A673 (cell line): ENCODE measurements at places on chromosomes 12 and 14.

DNA sequence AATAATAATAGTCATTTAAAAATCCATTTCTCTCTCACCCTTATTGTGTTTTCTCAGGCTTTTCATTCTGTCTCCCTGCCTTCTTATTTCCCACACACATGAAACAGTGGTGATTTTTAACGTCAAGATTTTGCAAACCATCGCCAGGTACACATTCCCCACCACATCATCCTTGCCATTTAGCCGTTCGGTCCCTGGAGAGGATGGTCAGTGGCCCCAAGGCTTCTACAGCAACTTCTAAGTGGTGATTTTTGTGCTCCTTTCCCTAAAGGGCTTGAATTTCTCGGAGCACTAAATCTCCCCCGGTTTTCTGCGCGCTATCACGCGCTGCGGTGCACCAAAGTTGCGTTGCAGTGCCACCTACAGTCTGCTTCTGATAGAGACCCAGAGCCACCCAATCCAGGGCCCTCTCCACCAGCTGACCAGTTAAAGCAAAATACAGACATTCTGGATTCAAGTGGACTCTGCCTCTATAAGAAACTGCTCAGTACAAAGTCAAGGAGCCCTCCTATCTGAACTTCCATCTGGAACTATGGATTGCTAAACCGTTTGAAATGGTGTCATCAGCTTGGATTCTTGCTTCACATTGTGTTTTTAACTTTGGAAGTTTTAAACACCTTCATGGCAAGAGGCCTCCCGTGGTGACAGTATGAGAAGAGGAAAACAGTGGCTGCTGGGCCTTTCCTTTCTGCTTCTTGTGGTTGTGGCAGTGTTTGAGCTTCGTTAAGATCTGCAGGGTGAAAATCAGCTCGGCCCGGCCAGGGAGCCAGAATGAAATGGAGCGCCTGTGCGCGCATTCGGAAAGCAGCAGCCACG lies 234.0 kb downstream of the SPTSSA start:
- no peak overlapping the region for H3K27ac ChIP-seq
- no peak overlapping the region for H3K4me3 ChIP-seq
- no peaks in the 10 kb centered on the region for H3K36me3 ChIP-seq
- peaks cover 6% of the 10 kb centered on the region for H3K27me3 ChIP-seq

GRCh38 chr12:44031472-44032185 lies 195.7 kb downstream of the TMEM117 start:
- H3K36me3 ChIP-seq, result no peaks in the 10 kb centered on the region
- H3K27me3 ChIP-seq, result no peaks in the 10 kb centered on the region
- H3K4me3 ChIP-seq, result no peak overlapping the region
- DNase-seq, result no peak
- no peak overlapping the region for H3K27ac ChIP-seq
- no peaks in the 10 kb centered on the region for H3K4me1 ChIP-seq

DNA sequence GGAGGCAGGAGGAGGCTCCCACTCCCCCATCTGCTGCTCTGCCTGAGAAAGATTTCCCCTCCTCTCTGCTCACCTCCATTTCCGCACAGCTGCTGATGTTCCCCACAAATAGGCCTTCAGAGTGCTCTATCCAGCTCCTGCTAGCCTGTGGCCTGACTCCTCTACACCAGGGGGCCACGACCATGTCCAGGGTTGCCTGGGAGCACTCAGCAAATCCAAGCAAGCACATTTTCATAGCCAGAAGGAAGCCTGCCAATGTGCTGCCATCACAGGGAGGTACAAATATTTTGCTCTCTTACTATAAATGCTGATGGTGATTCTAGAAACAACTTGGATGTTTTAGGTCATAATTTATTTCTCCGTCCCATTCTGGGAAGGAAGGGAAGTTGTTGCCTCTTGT lies 17.3 kb downstream of the KCNA5 start:
- H3K27me3 ChIP-seq, result peaks cover 42% of the 10 kb centered on the region
- H3K36me3 ChIP-seq, result no peaks in the 10 kb centered on the region
- DNase-seq, result no peak
- H3K4me1 ChIP-seq, result no peaks in the 10 kb centered on the region
- H3K4me3 ChIP-seq, result no peak overlapping the region
- no peak overlapping the region for H3K27ac ChIP-seq

DNA sequence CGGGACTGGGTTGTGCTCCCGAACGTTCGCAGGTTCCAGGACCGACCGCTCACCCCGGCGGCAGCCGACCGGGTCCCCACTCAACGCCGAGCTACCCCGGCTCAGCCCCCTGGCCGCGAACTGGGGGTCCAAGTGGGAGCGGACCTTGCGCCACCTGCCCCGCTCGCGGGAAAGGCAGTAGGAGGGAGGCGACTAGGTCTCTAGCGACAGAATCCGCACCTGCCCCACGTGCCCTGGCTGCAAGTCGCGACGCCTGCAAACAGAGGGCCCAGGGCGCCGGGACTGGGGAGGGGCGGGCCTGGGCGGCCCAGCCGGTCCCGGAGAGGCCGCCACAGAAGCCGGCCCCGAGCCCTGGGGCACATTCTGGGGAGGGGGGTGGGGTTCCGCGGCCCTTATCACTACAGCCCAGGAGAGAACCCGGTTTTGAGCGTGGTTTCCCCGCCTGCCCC lies 239.2 kb upstream of the CPNE8 start:
- no peak overlapping the region for H3K27ac ChIP-seq
- DNase-seq, result no peak
- peak overlapping the region; percentile 57 for H3K4me3 ChIP-seq

- H3K36me3 ChIP-seq, result no peaks in the 10 kb centered on the region
- peaks cover 6% of the 10 kb centered on the region for H3K4me1 ChIP-seq
- H3K27me3 ChIP-seq, result no peaks in the 10 kb centered on the region
- peak; percentile 66 for DNase-seq
Measured at GRCh38 chr12:98752726-98753125, 107.6 kb downstream of the APAF1 start.

DNA sequence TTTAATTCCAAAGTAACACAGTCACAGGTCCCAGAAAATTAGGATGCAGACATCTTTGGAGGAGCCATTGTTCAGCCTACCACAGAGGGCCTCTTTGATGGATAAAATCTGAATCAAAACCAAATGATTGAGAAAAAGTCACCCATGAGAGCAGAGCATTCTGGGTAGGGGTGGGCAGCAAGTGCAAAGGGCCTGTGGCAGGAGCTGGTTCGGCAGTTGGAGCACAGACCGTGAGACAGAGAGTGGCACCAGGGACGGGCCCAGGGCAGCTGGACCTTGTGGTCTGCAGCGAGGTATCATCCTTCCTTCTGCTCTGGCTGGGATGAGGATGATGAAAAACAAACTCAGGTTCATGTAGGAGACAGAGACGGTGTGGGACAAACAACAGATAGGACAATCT lies 18.0 kb downstream of the UBC start:
- peaks cover 9% of the 10 kb centered on the region for H3K4me1 ChIP-seq
- no peak for DNase-seq
- H3K4me3 ChIP-seq, result no peak overlapping the region

DNA sequence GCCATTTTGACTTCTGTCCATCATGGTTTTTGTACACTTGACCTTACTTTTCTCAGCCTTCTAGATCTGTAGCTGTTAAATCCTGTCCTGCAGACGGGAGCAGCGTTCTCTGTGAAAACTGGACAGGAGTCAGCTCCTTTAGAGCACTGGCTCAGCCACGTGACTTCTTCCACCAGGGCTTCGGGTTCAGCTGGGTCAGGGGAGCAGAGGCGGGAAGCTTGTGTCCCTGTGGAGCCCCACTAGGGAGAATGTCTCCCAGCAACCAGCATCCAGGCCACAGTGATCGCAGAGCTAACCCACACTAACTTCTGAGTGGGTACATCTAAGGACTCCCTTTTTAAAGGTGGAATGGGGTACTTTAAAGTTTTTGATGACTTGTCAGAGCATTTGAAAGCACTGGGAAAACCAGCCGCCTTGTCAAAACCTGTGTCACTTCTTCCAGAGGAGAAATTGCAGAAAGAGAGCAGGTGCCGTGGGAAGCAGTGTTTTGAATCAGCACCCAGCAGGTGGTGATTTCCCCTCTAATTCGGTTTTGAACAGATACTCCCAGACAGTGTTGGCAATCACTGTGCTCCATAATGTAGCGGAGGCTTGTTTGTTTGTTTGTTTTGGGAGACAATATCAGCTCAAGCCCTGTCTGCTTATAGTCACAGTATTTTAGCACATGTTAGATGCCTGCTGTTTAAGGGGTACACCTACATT lies 17.9 kb downstream of the DERA start:
- peaks cover 41% of the 10 kb centered on the region for H3K4me1 ChIP-seq
- no peaks in the 10 kb centered on the region for H3K27me3 ChIP-seq
- no peak overlapping the region for H3K4me3 ChIP-seq
- H3K27ac ChIP-seq, result no peak overlapping the region
- DNase-seq, result peak; percentile 62
- H3K36me3 ChIP-seq, result no peaks in the 10 kb centered on the region

GRCh38 chr12:6872073-6873048 lies 742 bp downstream of the SPSB2 start:
- no peaks in the 10 kb centered on the region for H3K27me3 ChIP-seq
- peak; percentile 90 for DNase-seq
- peaks cover 34% of the 10 kb centered on the region for H3K36me3 ChIP-seq
- peak overlapping the region; percentile 74 for H3K27ac ChIP-seq

GRCh38 chr12:98733667-98734350 lies 88.7 kb downstream of the APAF1 start:
- no peaks in the 10 kb centered on the region for H3K27me3 ChIP-seq
- no peaks in the 10 kb centered on the region for H3K36me3 ChIP-seq
- no peaks in the 10 kb centered on the region for H3K4me1 ChIP-seq
- no peak overlapping the region for H3K4me3 ChIP-seq

- H3K4me1 ChIP-seq, result no peaks in the 10 kb centered on the region
- no peak for DNase-seq
- no peaks in the 10 kb centered on the region for H3K36me3 ChIP-seq
- H3K27me3 ChIP-seq, result no peaks in the 10 kb centered on the region
Measured at GRCh38 chr12:32493282-32493681, 93.9 kb downstream of the FGD4 start.

DNA sequence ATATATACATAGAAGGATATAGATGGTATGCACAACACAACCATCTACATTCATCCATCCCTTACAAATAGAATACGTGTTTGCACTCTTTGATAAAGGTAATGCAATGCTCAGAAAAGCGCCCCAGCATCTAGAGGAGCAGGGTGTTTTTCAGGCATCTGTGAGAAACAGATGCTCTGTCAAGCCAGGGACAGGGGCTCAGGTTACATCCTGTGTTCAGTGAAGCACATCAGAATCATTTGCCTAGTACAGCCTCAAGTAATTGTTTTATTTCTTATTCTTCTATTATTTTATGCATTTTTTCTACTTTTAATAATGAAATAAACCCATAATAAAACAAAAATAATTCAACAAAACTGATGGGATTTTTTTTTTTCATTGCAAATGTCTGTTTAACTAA lies 50.5 kb upstream of the HIF1A start:
- H3K27me3 ChIP-seq, result no peaks in the 10 kb centered on the region
- no peak overlapping the region for H3K4me3 ChIP-seq
- no peak overlapping the region for H3K27ac ChIP-seq
- no peak for DNase-seq
- no peaks in the 10 kb centered on the region for H3K36me3 ChIP-seq

DNA sequence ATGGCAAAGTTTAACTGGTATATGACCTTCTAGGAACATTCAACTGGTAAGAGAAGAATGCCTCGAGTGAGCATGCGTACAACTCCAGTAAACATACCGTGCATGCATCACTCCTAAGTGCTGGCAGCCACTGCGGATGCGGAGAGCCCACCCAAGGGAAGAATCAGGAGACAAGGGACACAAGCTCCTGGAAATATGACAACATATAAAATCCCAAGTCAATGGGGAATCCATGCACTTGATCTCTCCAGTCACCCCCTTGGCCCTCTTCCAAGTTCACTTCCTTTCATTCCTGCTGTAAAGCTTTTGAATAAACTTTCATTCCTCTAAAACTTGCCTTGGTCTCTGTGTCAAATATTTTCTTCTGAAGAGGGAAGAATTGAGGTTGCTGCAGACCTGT lies 168.7 kb upstream of the TMCC3 start:
- no peaks in the 10 kb centered on the region for H3K27me3 ChIP-seq
- no peaks in the 10 kb centered on the region for H3K36me3 ChIP-seq
- H3K4me3 ChIP-seq, result no peak overlapping the region
- H3K4me1 ChIP-seq, result no peaks in the 10 kb centered on the region
- H3K27ac ChIP-seq, result no peak overlapping the region
- DNase-seq, result peak; percentile 13

DNA sequence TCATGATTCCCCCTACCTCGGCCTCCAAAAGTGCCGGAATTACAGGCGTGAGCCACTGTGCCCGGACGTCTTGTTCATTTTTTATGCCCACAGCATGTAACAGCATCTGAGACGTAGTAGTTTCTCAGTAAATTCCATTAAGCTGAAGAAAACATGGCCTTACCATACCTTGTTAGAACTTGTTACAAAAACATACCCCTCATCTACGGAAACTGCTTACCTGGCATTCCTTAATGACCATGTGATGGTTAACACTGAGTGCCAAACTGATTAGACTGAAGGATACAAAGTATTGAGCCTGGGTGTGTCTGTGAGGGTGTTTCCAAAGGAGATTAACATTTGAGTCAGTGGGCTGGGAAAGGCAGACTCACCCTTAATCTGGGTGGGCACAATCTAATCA lies 186.8 kb downstream of the CEP128 start:
- no peak overlapping the region for H3K4me3 ChIP-seq
- H3K27ac ChIP-seq, result no peak overlapping the region
- DNase-seq, result no peak
- H3K36me3 ChIP-seq, result no peaks in the 10 kb centered on the region
- H3K4me1 ChIP-seq, result no peaks in the 10 kb centered on the region
- no peaks in the 10 kb centered on the region for H3K27me3 ChIP-seq

DNA sequence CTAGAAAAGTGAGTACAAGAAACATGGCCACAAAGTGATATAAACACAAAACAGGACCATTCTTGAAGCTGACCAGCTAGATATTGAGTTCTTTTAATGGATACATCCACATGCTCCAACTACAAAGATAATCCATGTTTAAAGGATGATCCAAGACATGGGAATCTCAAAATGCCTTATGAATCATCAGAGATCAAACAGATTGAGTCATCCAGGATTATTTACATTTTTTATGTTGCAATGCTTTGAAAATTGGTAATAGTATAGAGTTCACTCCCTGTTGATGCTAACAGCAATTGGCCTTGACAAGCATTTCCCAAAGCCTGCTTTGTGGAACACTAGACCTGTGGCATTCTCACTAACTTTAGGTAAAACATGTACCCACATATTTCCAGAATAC lies 293.0 kb upstream of the TBX3 start:
- H3K4me1 ChIP-seq, result no peaks in the 10 kb centered on the region
- no peaks in the 10 kb centered on the region for H3K36me3 ChIP-seq
- no peak overlapping the region for H3K4me3 ChIP-seq
- H3K27me3 ChIP-seq, result no peaks in the 10 kb centered on the region
- H3K27ac ChIP-seq, result no peak overlapping the region
- DNase-seq, result no peak

GRCh38 chr14:102593061-102593824 lies 794 bp downstream of the RCOR1 start:
- H3K36me3 ChIP-seq, result peaks cover 18% of the 10 kb centered on the region
- H3K4me3 ChIP-seq, result peak overlapping the region; percentile 95
- H3K27ac ChIP-seq, result peak overlapping the region; percentile 99
- H3K4me1 ChIP-seq, result peaks cover 11% of the 10 kb centered on the region
- H3K27me3 ChIP-seq, result no peaks in the 10 kb centered on the region
